ENCODE measurements at places on chromosomes 7 and 10. TPM values are rescaled to one million over a fixed set of nuclear protein-coding genes. Genes with fewer than 3 reads are reported as not detected.

RPEL1 gene
- not detected for total RNA-seq

CYP2C19 gene
- 0.42 TPM for total RNA-seq

GRCh38 chr7:112546723-112547513 lies 66.1 kb downstream of the LSMEM1 start:
- DNase-seq = no peak

DNA sequence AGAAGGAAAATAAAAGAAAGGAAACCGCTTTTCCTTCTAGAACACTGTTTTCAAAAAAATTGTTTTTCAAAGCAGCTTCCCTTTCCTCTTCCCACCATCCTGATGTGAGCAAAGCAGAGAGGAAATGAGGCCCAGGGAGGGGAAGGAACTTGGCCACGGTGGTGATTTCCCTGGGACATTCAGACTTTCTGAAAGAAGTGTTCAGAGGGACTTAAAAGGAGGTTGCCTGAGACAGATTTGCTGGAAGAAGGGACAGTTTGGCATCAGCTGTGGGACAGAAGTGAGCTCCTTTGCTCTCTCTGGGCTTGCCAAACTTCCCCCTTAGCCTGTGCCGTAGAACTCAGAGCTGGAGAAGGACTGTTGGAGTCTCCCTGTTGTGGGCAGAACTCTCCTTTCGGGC lies 30.3 kb downstream of the ADCYAP1R1 start:
- no peak for DNase-seq

- no peak for DNase-seq
Observed at GRCh38 chr7:67519171-67519570, 522.5 kb downstream of the TYW1 start.

GRCh38 chr7:158809596-158809995 lies 19.7 kb downstream of the ESYT2 start:
- no peak for DNase-seq

- no peak for DNase-seq
Observed at GRCh38 chr10:71550628-71551027, 153.9 kb downstream of the CDH23 start.

- DNase-seq = no peak
Observed at GRCh38 chr7:53119514-53119941, 84.1 kb downstream of the POM121L12 start.

Data from progenitor cell of endocrine pancreas (in vitro differentiated cells).